ENCODE measurements at places on chromosomes 3 and 15.

- no peak for DNase-seq
Observed at GRCh38 chr15:77196381-77196780, 125.5 kb upstream of the TSPAN3 start.

- no peak for DNase-seq
Observed at GRCh38 chr3:173096994-173097785, 43.8 kb downstream of the SPATA16 start.

GRCh38 chr3:52539010-52539653 is 2.7 kb downstream of the UQCC5 start:
- DNase-seq, result no peak

DNA sequence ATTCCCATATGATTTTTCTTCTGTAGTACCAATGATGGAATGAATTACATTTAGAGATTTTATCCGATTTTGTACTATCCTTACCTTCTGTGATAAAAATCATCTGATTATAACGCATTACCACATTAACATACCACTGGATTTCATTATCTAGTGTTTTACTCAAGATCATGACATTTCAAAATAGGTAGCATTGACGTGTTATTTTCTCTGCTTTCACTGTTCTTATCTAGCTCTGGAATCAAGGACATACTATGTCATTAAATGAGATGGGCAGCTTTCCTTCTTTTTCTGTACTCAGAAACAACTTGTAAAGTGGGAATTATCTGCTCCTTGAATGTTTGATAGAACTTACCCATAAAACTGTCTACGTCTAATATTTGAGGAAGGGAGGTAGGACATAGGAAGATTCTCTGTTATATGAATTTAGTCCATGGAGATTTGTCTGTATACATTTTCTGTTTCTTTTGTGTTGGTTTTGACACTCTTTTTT is 183.7 kb upstream of the NR2E3 start:
- DNase-seq, result no peak

GRCh38 chr15:85658816-85659215 is 135.9 kb downstream of the KLHL25 start:
- DNase-seq, result no peak

DNA sequence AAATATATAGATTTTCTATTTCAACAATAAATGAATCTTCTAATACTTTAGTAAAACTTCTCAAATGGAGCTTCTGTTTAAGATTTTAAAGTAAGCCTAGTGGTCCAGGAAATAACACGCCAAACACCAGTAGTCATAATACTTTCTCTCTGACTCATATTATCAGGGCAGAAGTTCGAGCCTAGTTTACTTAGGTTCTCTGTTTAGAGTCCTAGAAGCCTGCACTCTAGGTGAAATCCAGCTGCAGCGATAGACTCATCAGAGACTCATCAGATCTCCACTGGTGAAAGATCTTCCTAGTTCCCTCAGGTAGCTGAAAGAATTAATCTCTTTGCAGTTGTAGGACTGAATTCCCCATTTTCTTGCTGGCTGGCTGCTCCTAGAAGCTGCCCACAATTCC is 552.5 kb upstream of the ROBO2 start:
- DNase-seq, result no peak

- DNase-seq, result no peak
Observed at GRCh38 chr15:66494262-66494661, 3.3 kb downstream of the SNAPC5 start.

DNA sequence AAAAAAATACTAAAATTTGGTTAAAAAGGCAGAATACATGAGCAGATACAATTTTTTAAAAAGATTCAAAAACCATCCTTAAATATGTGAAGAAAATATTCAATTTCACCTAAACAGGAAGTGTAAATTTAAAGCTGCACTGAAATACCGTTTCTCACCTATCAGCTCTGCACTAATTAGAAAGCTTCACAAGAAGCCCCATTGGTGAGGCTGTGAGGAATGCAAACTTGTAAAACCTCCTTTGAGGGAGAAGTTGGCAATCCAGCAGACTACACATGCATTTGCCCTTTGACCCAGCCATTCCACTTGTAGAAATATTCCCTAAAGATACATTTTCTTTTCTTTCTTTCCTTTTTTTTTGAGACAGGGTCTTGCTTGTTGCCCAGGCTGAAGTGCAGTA is 18.8 kb downstream of the BLM start:
- no peak for DNase-seq

GRCh38 chr3:192215-192929 is 4.2 kb upstream of the CHL1 start:
- DNase-seq, result no peak

DNA sequence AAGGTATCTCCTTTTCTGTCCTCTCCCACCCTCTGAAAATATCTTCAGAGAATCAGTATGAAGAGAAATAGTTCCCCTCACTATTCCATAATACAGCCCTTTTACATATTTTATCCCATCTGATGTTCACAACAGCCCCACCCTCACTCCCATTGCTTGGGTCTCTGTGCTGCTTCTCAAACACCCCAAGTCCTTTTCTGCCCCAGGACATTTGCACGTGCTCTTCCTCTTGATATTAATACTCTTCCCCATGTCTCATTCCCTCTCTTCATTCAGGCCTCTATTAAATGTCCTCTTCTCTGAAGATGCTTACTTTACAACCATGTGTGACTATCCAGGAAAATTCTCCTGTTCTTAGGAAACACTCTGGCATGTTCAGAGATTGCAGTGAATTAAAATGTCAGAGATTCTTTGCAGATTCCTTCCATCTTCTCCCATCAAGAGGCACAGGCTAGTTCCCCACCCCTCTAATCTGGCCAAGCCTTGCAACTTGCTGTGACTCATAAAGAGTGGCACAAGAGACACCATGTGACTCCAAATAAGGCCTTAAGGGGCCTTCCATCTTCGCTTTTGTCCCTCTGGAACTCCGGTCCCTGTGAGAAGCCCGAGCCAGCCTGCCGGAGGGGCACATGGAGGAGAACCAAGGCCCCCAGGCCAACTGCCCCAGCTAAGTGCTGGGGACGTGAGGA is 128.5 kb downstream of the CHSY1 start:
- DNase-seq, result no peak

DNA sequence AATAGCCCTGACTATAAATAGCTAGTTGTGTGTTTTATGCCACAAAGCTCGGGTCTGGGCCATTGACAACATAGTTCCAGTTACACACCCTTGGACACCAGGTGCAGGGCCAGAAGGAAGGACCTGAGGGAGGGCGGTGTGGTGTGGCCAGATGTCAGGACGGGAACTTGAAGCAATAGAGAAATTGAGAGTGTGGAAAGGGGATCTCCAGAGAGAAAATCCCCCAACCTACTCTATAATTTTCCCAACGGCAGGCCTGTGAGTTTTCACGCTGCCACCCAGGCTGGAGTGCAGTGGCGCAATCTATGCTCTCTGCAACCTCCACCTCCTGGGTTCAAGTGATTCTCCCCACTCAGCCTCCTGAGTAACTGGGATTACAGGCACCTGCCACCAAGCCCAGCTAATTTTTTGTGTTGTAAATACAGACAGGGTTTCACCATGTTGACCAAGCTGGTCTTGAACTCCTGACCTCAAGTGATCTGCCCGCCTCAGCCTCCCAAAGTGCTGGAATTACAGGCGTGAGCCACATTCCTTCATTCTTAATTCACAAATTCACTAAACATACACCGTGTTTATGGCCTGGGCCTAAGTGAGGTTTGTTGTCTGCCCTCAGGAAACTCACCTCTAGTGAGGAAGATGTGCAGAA is 70.8 kb upstream of the KLF13 start:
- DNase-seq, result no peak

DNA sequence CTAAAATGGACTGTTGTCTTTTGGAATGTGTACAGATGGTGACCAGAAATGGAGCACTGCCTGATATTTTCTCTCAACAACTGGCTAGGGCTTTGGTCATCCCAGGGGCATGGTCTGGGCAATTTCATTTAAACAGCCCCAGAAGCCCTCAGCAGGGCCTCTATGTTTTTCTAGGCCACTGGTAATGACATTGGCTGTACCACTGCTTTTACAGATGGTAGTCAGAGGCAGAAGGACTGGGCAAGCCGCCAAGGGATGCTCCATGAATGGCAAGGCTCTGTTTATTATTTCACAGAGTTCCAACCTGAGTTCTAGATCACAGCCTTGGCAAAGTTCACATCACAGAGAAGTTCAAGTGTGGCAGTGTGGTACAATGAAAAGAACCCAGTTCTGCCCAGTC is 37.0 kb upstream of the LMCD1 start:
- no peak for DNase-seq

DNA sequence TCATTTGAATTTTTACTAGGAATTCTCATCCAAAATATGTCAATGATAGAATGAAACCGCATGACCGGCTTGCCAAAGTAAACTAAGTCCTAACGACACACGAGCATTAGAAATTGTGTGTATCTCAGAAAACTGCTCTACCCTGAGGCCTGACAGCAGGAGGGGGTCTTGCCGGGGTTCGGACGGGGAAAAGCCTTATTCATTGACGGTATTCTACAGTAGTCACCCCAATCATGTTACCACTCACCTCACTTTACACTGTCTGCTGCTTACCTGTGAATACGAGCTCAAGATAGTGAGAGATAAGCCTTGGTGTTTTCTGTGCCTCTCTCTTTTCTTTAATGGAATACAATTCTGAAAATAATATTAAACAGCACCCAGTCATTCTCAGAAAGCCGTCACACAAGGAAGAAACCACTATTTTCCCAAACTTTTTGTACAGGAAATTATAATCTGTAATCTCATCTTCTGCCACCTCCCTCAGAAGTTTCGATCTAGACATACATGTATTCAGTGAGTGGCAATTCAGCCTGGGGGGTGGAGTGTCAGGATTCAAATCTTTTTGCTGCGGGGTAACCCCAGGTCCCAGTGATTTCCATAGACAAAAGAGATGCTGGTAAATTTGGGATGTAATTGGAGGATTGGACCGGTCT is 492 bp upstream of the FAM43A start:
- no peak for DNase-seq

DNA sequence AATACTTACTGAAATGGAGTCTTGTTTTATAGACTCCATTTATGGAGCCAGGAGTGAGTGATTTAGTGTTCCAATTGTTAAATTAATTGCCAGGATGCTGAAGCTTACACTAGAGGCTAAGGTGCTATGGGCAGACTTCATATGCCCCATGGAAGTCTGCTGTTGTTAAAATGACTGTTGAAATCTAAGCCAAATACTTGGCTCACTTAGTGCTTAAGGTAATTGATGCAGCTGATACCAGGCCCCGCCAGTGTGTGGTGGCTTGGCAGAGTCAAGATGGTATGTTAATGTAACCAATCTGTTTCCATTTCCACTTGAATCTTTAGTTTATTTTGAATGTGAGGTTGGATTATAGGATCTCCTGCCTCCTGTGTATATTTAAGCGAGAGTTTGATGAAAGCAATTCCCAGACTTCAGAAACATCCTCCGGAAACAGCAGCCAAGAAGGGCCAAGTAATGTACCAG is 187.1 kb downstream of the ITPR1 start:
- DNase-seq, result no peak

GRCh38 chr15:60910202-60910601 is 318.9 kb downstream of the RORA start:
- DNase-seq, result no peak

- DNase-seq, result peak; percentile 87
Observed at GRCh38 chr15:63121382-63122001, at the start of gene LACTB. TSS of gene LACTB (plus strand) at chr15:63121861. CDS start at chr15:63121872, 11 bp downstream.

DNA sequence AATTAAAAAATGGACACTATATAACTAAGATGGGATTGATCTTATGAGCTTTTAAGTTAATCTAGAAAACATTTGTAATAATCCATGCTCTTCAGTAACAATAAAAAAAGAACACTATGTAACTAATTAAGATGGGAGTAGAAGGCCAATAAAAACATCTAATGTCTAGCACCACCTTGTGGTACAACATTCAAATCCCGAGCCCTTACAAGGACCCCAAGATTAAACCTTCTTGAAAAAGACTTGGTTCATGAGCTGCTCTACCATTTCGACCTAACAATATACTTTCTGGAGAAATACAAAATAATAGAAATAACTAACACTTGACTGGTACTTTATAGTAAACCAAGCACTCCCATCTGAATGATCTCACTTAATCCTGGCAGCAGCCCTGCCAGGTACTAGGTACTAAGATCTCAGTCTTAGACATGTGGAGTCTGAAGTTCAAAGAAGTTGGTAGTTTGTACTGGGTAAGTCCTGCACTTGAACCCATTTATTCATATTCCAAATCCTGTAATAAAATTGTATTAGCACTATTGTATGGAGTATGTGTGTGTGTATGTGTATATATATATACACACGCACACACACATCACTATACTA is 21.8 kb downstream of the METTL6 start:
- no peak for DNase-seq

DNA sequence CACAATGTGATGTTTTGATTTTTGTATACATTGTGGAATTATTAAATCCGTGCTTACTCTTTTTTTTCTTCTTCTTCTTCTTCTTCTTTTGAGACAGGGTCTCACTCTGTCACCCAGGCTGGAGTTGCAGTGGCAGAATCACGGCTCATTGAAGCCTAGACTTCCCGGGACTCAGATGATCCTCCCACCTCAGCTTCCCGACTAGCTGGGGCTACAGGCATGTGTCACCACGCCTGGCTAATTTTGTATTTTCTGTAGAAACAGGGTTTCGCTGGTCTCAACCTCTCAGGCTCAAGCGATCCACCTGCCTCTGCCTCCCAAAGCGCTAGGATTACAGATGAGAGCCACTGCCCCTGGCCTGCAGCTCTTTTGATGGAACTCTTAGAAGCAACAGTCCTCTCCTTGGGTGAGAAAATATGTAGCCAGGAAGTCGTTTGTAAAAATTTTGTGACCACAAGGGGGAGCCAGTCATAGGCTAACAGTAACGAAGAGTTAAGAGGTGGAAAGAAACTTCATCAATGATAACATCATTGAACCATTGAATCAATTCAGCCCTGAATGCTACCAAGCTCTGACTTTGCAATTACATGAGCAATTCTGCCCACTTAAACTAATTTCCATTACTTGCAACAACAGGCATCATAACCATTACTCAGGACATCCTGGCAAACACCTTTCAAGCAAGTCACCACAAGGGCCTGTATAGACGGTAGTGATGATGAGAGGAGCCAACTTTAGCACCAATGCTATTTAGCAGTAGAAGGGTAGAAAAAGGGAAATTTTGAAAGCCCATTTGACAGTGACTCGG is 16.7 kb upstream of the CMTM7 start:
- DNase-seq, result peak; percentile 74

DNA sequence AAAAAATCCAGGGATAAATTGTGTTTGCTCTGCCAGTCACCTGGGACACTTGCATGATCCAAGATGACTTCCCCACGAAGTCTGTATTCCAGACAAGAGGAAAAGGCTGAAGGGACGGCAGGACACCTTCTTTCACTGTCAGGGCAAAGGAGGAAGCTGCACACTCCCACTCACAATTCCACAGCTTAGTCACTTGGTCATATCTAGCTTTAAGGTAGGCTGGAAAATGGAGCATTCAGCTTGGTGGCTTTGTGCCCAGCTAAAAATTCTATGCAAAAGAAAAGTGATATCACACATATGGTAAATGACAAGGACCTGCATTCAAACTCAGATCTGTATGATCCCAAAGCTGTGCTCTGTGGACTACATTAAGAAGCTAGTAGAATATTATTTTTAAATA is 109.2 kb upstream of the TPM1 start:
- no peak for DNase-seq

GRCh38 chr15:80778964-80779657 is at the start of gene CEMIP:
TSS of gene CEMIP (plus strand) at chr15:80779370. CDS start at chr15:80873880, 94,510 bp downstream.
- peak; percentile 81 for DNase-seq

- DNase-seq, result no peak
Observed at GRCh38 chr15:75723171-75723846, 10.7 kb upstream of the CSPG4 start.
